Fibroblast of skin of right quadriceps (primary cell): ENCODE measurements at places on chromosomes 11 and 22.

GRCh38 chr22:48752451-48753380 is 1075.0 kb downstream of the BRD1 start:
- no peak for DNase-seq

DNA sequence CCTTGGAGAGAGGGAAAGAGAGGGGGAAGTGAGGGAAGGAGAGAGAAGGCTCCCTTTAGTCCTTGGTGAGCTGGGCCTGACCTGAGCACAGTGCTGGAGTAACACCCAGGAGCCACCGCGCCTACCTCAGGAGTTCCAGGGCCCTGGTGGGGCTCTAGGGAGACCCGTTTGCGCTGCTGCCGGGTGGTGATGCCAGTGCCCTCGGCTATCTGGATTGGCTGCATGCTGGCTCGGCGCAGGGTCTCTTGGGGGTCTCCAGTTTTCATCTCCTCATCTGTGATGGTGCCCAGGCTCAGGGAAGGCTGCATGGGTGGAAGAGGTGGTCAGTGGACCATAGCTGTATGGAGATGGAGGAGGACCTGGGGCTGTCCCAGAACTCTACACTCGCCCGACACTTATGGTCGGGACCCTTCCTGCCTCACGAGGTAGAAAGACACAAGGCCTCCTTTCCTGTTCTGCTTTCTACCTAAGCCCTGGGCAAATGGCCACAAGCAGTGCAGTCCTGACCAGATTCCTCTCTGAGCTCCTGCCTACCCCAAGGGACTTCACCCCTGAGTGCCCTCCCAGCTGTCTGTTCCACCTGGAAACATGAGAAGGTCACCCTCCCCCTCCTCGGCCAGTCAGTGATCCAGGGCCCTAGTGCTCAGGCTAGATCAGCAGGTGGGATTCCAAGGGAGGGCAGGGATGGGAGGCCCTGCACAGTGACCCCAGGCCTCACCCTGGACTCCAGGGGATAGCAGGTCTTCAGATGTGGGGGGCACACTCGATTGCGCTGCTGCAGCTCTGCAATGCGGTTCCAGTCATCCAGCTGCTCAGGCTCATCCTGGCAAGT is 6.0 kb downstream of the IL18BP start:
- DNase-seq = no peak

DNA sequence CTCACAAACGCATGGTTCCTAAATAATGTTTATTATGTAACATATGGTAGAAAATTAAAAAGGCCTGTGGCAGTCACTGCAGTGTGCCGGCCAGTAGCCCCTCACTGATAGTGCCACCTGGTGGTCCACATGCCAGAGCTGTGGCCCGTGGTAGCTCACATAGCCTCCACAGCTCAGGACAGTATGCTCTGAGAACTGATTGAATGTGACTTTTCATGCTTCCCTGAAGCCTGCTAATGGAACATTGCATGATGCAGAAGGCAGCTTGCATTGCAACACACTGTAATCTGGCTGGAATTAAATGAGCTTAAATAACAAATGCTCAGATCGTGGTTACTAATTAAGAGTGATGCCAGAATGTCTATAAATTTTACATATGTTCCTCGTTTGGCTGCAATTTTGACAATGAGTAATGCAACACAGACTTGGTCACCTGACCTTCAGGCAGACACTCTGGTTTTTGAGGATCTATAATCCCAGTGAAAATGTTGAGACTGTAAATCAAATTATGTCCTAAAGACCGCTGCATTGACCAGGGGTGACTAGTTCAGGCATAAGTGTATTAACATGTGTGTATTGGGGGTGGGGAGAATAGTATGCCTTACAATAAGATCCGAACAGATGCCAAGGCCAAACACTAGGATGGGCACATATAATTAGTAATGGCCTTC is 566.4 kb downstream of the METTL15 start:
- peak; percentile 96 for DNase-seq

GRCh38 chr11:37322333-37323194 is 724.5 kb upstream of the RAG2 start:
- no peak for DNase-seq

GRCh38 chr11:26227301-26227746 is 104.6 kb upstream of the ANO3 start:
- DNase-seq = peak; percentile 88

GRCh38 chr11:65078151-65078550 is 5.7 kb downstream of the CDCA5 start:
- peak; percentile 13 for DNase-seq

- no peak for DNase-seq
Observed at GRCh38 chr11:122923302-122923701, 40.7 kb downstream of the JHY start.

- no peak for DNase-seq
Observed at GRCh38 chr11:119903389-119903788, 174.4 kb upstream of the NECTIN1 start.

- DNase-seq = no peak
Observed at GRCh38 chr11:125211191-125211947, 46.8 kb downstream of the PKNOX2 start.

GRCh38 chr11:86816251-86816726 is 15.9 kb downstream of the PRSS23 start:
- DNase-seq = peak; percentile 90

DNA sequence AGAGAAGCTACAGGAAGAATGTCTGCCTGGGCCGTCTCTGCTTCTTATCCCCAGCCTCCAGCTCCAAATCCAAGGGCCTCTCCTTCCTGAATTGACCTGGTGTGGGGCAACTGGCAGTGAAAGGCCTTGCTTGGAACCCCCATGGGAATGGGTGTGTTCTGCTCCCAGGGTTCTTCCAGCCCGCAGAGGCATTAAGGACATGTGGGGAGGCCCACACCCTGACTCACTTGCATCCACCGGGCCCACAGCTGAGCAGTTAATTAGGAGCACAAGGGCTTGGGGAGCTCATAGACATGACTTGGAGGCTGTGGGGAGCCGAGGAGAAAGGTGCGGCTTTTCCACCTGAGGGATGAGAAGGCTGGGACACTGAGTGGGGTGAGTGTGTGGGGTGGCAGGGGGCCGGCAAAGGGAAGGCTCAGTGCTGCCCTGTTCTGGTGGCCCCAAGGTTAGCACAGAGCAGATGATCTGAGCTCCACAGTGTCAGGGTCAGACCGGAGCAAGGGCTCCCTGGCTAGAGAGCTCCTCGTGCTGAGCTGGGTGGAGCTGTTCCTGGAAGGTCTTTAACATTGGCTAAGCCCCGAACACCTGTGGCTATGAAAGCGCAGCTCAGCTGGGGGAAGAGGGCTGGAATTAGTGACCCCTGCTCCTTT is 64.5 kb upstream of the NECTIN1 start:
- peak; percentile 83 for DNase-seq

DNA sequence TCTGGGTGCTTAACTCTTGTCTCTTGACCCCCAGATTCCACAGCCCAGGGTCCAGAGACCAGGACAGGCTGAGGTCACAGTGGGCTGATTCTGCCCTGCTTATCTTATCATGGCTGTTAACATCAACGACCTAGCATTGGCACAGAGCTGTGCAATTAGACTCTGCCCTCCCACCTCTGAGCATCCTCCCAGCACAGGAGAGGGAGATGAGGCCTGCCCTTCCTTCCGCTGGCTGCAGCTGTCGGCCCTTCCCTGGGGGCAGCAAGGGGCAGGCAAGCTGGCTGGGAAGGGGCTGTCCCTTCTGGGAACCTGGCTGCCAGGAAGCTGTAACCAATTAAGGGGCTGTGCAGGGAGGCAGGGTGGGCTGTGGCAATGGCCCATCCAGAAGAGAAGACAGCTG is 22.5 kb downstream of the LRRC10B start:
- no peak for DNase-seq

DNA sequence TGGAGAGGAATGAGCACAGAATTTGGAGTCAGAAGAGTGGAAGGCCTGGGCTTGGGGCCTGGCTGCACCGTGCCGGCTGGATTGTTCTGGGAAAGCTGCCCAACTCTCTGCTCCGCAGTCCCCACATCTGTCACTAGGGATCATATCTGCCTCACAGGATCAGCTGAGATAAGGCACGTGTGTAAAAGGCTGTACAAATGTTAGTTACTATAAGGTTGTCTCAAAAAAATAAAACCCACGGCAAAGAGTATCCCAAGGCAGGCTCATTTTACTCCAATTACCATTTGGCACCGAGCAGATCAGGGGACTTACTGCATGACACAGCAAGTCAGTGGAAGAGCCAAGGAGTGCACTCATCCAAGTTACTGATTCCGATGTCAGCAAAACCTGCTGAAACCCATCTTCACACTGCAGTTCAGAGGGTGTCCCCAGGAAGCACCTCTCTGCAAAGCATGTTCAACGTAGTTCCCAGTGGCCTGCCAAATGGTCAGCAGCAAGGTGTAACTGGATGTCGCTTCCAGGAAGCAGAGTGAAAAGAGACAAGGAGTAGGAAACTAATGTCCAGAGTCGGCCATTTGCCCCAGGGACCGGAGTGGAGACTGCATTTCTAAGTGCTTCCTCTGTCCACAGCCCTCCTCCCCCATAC is 18.1 kb upstream of the MRTFA start:
- DNase-seq = peak; percentile 77

DNA sequence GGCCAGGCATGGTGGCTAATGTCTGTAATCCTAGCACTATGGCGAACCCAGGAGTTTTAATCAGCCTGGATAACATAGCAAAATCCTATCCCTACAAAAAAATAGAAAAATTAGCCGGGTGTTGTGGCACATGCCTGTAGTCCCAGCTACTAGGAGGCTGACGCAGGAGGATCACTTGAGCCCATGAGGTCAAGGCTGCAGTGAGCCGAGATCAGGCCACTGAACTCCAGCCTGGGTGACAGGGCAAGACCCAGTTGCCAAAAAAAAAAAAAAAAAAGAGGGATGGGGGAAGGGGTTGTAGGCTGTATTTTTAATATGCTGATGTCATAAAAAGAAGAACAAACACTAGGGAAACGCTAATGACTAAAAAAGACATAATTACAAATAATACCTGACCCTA is 12.1 kb downstream of the DDX6 start:
- DNase-seq = no peak

DNA sequence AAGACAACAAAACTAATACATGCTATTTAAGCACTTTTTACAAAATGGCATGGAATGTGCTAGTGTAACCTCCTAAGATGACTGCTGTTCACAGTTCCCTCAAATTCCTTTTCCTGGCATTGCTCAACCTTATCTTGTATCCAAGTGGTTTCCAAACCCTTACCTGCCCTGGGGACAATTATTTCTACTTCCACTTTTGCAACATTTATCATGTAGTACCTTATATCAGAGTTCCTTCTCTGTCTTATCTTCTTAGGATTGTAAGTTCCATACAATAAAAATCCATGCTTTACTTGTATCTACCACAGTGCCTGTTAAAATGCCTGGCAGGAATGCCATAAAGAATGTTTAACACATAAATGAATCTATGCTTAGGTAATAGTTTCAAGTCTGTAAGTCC is 109.2 kb upstream of the MTMR2 start:
- no peak for DNase-seq

GRCh38 chr11:129637983-129638776 is 177.5 kb upstream of the TMEM45B start:
- no peak for DNase-seq

DNA sequence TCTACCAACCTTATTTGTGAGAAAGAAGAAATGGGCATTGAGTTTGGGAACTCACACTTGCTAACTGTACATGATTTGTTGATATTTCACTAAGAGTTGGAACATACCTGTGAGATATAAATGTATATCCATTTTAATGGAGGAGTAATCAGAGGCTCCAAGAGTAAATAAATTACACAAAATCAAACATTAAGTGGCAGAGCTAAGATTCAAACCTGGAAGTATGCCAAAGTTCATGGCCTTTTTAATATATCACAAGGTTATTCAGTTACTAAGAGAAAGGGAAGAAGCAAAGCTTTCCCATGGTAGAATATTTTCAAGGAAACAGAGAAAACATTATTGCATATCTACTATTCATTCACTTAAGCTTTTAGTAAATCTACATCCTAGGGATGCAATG is 1641.1 kb downstream of the FAM181B start:
- no peak for DNase-seq

- no peak for DNase-seq
Observed at GRCh38 chr22:38043151-38044039, 13.8 kb upstream of the PICK1 start.

DNA sequence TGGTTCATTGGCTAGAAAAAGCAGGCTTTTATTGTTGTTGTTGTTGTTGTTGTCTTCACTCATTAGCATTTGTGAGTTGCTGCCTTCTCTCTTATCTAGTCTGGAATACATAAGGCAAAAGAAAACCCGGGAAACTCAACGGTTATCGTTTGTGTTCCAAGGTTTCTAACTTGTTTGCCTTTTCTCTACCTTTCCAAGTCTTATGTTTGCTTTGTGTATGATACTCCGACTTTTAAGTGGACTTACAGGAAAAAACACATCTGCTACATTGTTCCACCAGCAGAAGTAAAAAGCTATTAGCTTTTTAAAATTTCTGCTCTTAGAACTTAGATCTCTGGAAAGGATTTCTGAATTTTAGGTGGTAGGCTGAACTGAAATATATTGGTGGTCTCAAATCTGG is 27.0 kb upstream of the HIKESHI start:
- DNase-seq = no peak
